ENCODE measurements at places on chromosomes 5 and 9.

- DNase-seq: no peak
Observed at GRCh38 chr9:100229561-100229960, 123.2 kb downstream of the TEX10 start.

DNA sequence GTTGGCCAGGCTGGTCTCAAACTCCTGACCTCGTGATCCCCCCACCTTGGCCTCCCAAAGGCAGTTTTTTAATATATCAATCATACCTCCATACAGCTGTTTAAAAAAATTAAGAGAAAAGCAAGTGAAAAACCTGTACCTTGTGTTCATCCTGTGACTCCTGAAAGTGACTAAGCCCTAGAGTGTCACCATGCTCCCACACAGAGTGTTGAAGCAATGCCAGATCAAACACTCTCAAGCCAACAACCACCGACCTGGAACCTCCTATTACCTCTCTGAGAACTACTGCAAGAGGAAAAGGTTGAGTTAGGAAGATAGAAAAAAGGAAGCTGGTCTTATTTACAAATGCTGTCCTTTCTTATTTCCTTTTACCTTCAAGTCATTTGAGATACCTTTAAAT, 123.5 kb downstream of the RASEF start:
- DNase-seq: no peak

- no peak for DNase-seq
Observed at GRCh38 chr9:89363921-89364665, 45.8 kb downstream of the SECISBP2 start.

- no peak for DNase-seq
Observed at GRCh38 chr9:128406848-128407391, 13.7 kb upstream of the CERCAM start.

DNA sequence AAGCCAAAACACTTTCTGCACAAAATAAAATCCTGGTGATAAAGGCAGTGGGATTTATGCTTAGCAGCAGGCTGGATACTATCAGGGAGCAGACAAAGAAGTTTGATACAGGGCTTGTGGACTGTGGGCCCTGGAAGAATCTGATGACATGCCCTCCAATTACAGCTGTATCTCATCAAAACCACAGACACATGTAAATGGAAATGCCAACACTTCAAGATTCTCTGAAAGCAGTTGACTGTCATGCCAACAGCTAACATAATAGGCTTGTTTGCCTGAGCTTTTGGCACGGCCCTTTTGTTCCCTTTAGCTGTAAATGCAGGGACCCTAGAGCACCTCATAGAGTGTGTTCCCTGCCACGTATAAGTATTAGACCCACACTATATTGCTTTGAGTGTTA, 114.4 kb downstream of the STK32A start:
- no peak for DNase-seq

DNA sequence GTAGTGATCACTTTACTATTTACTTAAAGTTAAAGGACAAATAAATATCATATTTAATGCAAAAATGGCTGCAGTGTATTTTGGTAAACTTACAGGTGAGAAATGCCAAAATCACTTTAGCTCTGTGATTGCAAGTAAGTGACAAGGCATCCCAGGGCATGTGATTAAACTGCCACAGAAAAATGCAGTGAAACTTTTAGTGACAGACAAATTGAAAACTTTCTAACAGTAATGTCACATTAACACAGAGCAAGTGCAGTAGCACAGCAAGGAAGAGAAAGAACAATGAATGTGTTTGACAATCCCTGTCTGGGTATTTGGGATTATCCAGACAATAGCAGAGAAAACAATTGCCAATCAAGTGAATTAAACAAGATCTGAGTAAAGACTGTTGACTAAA, 606.8 kb downstream of the SLCO4C1 start:
- no peak for DNase-seq

GRCh38 chr5:131649161-131649560, 14.1 kb upstream of the RAPGEF6 start:
- DNase-seq: no peak

DNA sequence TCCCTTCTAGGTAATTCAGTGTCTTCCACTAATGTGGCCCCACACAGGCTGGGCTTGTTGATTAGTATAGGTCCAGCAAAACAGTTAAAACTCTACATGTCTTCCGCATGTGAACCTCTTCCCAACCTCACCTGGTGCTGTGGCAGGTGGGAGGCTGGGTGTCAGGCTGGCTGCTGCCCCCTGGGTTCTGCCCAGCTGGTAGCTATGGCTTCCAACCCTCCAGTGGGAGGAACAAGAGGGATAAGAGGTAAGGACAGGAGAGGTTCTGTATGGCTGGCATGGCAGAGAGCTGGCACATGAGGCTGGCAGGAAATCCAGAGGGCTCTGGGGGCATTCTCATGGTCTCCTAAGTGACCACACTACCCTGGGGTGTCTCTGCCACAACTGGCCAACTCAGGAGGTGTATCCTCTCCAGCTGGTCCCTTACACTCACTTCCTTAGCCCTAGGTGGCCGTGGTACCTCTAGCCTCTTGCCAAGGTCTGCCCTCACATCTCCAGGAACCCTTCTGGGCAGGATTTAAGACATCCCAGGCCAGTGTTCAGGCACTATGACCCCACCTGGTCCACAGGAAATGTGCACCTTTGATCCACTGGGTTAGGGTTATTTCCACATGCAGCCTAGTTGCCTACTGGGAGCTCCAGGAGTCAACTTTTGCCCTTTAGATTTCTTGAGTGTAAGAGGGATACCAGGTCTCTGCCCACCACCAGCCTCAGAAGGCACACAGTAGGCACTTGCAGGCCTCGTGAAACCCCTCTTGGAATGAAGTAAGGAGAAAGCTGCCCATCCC, 41.7 kb downstream of the AHRR start:
- DNase-seq: no peak

DNA sequence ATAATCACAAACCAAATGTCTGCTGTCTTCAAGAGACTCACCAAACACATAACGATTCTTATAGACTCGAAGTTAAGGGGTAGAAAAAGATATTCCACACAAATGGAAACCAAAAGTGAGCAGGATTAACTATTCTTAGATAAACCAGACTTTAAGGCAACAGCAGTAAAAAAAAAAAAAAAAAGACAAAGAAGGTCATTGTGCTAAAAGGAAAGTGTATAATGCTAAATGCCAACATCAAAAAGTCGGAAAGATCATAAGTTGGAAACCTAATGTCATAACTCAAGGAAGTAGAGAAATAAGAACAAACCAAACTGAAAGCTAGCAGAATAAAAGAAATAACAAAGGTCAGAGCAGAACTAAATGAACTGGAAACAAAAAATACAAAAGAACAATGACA, 714.6 kb downstream of the SEMA5A start:
- no peak for DNase-seq

GRCh38 chr5:116504593-116505166, 69.9 kb downstream of the SEMA6A start:
- no peak for DNase-seq

DNA sequence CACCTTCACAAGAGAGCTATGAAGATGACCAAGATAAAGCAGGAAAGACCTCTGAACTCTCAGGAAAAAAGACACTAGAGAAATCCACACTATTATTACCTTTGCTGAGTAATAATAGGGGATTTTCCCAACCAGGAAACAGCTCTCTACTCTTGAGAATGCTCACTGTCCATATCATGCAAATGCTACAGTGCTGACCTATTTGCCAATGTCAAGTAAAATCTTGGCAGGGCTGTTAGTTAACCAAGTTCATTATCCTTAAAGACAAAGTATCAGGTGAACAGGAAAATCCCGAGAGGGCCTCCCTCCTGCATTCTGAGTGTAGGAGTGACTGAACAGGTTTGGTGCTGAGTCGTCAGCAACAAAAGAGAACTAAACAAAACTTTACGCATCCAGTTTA, 306.6 kb downstream of the ACTL7B start:
- no peak for DNase-seq

DNA sequence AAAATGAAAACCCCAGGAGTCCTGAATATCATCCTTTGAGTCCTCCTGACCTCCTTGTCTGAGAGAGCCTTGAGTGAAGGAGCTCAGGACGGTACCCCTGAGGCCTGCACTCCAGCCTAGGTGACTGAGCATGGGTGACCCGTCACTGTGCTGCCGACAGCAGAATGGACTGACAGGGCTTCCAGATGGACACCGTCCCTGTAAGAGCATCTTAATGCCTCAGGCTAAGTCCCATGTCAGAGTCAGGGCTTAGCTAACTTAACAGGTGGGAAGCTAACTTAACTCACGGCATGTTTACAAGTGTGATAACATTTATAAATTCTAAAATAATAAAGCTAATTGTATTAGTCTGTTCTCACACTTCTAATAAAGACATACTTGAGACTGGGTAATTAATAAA, 68.3 kb downstream of the IL6ST start:
- DNase-seq: no peak

- no peak for DNase-seq
Observed at GRCh38 chr5:65078331-65078730, 309.6 kb downstream of the CWC27 start.

GRCh38 chr5:150320044-150320613, 17.4 kb upstream of the ARSI start:
- no peak for DNase-seq

GRCh38 chr5:134738963-134739661, 764 bp downstream of the CAMLG start:
- DNase-seq: no peak

Measured in stimulated activated CD4-positive, alpha-beta T cell treated with anti-CD3 and anti-CD28 coated beads, Interleukin-4, amount 100 ng/mL, for 4 hours (primary cell).